ENCODE measurements at places on chromosomes 2 and 18.

DNA sequence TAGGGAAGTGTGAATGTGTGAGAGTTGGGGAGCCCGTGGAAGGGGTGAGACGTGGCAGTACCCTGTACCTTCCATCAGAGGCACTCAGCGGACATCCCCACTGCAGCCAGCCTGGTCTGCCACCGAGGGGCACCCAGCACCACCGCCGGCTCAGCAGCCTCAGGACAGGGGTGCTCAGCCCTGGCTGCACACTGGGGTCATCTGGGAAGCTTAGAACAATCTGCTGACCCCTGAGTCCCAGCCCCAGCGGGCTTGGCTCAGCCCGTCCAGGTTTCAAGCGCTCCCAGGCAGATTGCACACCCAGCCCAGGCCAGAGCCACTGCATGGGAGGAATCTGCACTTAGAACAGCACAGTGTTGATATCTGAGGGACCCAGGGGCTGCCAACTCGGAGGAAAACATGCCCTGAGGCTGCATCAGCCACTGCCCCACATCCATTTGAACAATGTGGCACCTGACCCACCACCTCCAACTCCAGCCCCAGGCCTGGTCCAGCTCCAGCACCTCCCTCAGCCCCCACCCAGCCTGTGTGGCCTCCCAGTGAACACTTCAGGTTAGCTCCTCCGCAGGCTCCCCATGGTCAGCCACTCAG is 147.1 kb upstream of the OTOS start:
- no peak for DNase-seq

- DNase-seq, result peak; percentile 30
These were observed 37.3 kb upstream of the BMP10 start for GRCh38 chr2:68908392-68908970.

DNA sequence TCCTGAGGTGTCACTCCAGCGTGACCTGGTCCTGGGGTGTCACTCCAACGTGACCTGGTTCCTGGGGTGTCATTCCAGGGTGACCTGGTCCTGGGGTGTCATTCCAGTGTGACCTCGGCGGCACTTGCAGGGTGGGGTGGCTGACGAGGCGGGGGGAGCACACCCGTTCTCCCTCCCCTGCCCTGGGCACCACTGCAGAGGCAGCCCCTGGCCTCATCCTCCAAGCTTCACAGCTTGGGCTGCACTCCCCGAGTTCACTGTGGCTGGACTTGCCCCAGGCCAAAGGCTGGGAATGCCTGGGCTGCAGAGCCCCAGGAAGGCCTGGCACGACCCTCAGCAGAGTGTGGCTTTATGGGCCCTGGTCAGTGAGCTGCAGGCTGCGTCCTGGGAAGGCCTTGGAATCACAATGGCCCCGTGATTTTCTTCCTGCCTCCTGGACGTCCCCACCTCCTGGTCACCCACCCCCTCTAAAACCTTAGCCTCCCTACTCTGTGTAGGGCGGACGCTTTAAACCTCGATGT is 88.3 kb downstream of the NFATC1 start:
- no peak for DNase-seq

GRCh38 chr2:180063494-180064092 is 56.5 kb upstream of the CWC22 start:
- no peak for DNase-seq

- DNase-seq, result peak; percentile 16
These were observed 56.0 kb upstream of the RAB6C start for GRCh38 chr2:129923265-129924091.

DNA sequence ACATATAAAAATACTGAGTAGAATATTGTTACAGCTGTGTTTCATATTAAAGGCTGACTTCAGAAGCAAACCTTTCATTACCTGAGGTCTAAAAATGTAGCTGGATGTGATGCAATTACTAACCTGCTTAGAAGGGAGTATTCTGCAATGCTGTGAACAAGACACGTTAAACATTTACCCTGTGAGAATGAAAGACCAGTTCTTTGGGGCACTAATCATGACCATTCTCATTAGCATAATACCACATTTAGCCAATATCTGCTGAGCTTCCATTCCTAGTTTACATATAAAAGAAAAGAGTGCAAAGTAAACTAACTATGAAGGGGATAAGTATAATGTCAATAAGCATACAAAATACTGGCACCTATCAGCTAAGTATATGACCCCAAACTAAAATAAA is 784.0 kb upstream of the KLHL29 start:
- no peak for DNase-seq

GRCh38 chr2:145043399-145043834 is 523.5 kb upstream of the ZEB2 start:
- no peak for DNase-seq

- no peak for DNase-seq
These were observed 106.6 kb upstream of the STON1 start for GRCh38 chr2:48423376-48423775.

- no peak for DNase-seq
These were observed 9.6 kb downstream of the CYRIA start for GRCh38 chr2:16655905-16656642.

GRCh38 chr2:168254158-168254935 is 7.0 kb upstream of the STK39 start:
- DNase-seq, result no peak

DNA sequence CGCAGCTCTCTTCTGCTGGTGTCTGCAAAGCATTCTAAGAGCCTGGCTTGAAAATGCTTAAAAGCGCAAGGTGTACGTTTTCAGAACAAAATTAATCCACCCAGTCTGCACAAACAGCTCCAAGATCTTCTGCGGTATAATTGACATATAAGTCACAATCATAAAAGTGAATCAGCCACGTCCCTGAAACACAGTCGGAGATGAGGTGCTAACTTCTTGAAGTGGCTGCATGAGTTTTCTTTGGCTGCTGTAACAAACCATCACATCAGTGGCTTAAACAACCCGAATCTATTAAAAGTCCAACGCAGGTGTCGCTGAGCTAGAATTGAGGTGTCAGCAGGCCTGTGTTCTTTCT is 32.6 kb downstream of the ARL4C start:
- DNase-seq, result no peak

- no peak for DNase-seq
These were observed 210.5 kb downstream of the ERBB4 start for GRCh38 chr2:212328136-212328535.

GRCh38 chr2:45195916-45196315 is 186.7 kb upstream of the SIX2 start:
- DNase-seq, result no peak

DNA sequence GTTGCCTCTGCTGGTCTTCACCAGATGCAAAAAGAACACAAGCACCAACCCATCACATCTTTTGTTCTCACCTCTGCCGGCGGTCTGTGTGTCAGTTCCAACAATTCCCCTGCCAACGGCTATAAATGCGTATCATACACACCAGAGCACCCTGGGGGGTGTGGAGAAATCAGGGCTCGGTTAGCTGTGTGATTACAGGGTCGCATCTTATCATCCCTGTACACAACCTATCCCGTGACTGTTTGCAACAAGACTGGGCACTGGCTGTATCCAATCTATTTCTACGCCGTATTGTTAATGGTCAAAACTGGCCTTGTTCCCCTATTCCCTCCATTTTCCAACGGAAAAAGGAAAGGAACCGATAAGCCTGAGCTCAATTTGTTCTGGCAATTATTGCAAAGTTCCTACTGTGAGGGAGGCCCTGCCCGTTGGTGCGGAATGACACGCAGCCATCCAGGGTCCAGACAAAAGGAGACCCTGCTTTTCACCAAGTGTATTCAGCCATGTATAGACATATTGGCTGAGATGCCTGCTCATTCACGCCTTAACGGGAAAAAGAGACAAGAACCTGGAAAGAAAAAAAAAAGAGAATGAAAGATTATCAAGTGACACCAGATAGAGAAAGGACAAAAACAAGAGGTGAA is 136.9 kb downstream of the CDH20 start:
- no peak for DNase-seq

DNA sequence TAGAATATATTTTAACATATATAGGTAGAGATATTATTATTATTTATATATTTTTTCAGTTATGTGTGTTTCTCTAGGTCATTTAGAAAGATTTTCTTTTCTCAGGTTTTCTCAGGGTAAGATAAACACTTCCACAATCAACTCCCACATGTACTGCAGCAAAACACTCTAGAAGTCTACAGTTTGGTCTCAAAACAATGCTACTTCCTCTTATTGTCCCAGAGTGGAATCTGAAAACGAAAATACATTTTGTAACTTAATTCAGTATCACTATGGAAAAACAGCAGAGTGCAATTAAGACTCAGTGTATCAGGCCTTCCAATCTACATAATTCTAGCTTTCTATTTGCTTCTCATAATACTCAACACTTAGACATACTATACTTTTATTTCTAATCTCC is 190.1 kb upstream of the SLC35G4 start:
- no peak for DNase-seq

DNA sequence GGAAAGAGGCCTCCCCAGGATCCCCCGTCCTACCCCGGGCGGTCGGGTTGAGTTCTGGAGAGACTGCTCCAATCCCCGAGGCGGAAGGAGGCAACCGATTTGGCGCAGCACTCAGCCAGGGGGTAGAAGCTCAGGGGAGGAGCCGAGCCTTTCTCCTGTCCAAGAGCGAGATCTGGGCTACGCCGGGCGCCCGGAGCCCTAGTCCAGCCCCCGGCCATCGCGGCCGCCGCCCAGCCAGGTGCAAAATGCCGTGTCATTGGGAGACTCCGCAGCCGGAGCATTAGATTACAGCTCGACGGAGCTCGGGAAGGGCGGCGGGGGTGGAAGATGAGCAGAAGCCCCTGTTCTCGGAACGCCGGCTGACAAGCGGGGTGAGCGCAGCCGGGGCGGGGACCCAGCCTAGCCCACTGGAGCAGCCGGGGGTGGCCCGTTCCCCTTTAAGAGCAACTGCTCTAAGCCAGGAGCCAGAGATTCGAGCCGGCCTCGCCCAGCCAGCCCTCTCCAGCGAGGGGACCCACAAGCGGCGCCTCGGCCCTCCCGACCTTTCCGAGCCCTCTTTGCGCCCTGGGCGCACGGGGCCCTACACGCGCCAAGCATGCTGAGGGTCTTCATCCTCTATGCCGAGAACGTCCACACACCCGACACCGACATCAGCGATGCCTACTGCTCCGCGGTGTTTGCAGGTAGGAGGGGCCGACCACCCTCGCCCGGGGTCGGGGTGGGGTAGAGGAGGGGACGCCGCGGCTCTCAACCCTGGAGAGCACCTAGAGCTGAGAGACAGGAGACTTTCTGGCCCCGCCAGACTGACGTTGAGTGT is at the start of gene DYSF:
Gene DYSF, plus strand, starts transcription at position 158 of the 817 bp plus-strand sequence.
- DNase-seq, result no peak

GRCh38 chr18:48904091-48904490 is 46.7 kb downstream of the SMAD7 start:
- no peak for DNase-seq

GRCh38 chr2:182868054-182868796 is 1.8 kb upstream of the FRZB start:
- DNase-seq, result no peak

GRCh38 chr2:98560256-98560771 is 48.0 kb downstream of the COA5 start:
- DNase-seq, result peak; percentile 69

GRCh38 chr2:237296756-237297155 is 117.2 kb downstream of the COL6A3 start:
- DNase-seq, result no peak

DNA sequence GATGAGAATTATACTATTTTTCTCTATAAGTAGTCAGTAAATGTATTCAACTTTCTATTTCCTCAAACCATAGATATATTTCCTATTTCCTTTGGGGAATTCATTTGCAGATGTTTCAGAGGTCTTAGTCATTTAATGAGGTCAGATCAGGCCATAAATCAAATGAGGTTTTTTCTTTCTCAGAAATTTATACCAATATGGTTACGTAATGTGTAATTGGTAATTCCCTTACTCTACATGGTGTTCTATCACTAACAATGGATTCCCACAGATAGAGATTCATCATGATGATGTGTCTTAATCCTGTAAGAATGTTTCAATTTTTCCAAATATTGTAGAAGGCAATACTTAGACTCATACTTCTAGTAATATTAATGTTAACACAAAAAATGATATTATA is 108.0 kb downstream of the DPP4 start:
- DNase-seq, result peak; percentile 11

GRCh38 chr2:941871-942270 is 8.8 kb upstream of the SNTG2 start:
- no peak for DNase-seq

GRCh38 chr2:27218614-27219013 is 1.4 kb downstream of the CAD start:
- no peak for DNase-seq

GRCh38 chr2:118859157-118859770 is 11.8 kb upstream of the EN1 start:
- no peak for DNase-seq

GRCh38 chr18:50439460-50440015 is 64.7 kb downstream of the SKA1 start:
- DNase-seq, result no peak

Measured in RCC 7860 (cell line).